ENCODE measurements at places on chromosomes 7 and 10.
A peak's percentile ranks its signal among the peaks of the same experiment; 100 is the strongest.

- DNase-seq = no peak
- no peaks in the 10 kb centered on the region for H3K36me3 ChIP-seq
- no peak overlapping the region for H3K4me3 ChIP-seq
- H3K27ac ChIP-seq = no peak overlapping the region
- H3K27me3 ChIP-seq = no peaks in the 10 kb centered on the region
- peaks cover 46% of the 10 kb centered on the region for H3K4me1 ChIP-seq
Measured at GRCh38 chr10:124526621-124527267, 65.1 kb downstream of the LHPP start.

GRCh38 chr10:38127812-38128211 is 33.7 kb downstream of the ZNF37A start:
- no peak overlapping the region for H3K27ac ChIP-seq
- no peaks in the 10 kb centered on the region for H3K27me3 ChIP-seq
- no peaks in the 10 kb centered on the region for H3K36me3 ChIP-seq
- no peak overlapping the region for H3K4me3 ChIP-seq

- H3K4me1 ChIP-seq = no peaks in the 10 kb centered on the region
- no peak for DNase-seq
- no peaks in the 10 kb centered on the region for H3K36me3 ChIP-seq
- H3K27me3 ChIP-seq = no peaks in the 10 kb centered on the region
Measured at GRCh38 chr10:129796710-129797420, 167.2 kb downstream of the EBF3 start.

GRCh38 chr10:73887294-73888039 is 13.1 kb upstream of the CAMK2G start:
- H3K27ac ChIP-seq = peak overlapping the region; percentile 85
- no peak for DNase-seq
- no peaks in the 10 kb centered on the region for H3K27me3 ChIP-seq
- peaks cover 35% of the 10 kb centered on the region for H3K4me1 ChIP-seq
- H3K4me3 ChIP-seq = no peak overlapping the region

DNA sequence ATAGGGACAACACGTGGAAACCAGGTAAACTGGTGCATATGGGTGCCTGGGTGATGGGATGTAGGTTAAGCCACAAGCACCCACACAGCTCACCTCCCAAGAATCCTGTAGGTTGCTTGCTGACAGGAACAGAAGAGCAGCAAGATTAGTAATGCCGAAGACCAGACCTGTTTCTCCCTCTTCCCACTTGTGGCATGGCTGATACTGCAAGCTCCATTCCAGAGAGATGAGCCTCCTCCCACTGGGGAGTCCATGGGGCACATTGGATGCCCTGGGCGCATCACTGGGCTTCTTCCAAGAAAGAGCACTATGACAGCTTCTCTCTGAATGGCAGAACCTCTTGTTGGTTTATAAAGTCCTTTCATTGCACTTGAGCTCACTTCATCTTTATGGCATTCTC is 44.4 kb upstream of the LOXL4 start:
- H3K36me3 ChIP-seq = no peaks in the 10 kb centered on the region
- peaks cover 33% of the 10 kb centered on the region for H3K4me1 ChIP-seq
- no peaks in the 10 kb centered on the region for H3K27me3 ChIP-seq
- H3K27ac ChIP-seq = no peak overlapping the region
- no peak overlapping the region for H3K4me3 ChIP-seq
- DNase-seq = no peak

All from vagina (tissue), 2 donors.